NCI-H1694 (cell line): ENCODE measurements at places on chromosomes 11 and 22.

GRCh38 chr22:23534851-23535717 lies 45.0 kb downstream of the IGLL1 start:
- DNase-seq = no peak

DNA sequence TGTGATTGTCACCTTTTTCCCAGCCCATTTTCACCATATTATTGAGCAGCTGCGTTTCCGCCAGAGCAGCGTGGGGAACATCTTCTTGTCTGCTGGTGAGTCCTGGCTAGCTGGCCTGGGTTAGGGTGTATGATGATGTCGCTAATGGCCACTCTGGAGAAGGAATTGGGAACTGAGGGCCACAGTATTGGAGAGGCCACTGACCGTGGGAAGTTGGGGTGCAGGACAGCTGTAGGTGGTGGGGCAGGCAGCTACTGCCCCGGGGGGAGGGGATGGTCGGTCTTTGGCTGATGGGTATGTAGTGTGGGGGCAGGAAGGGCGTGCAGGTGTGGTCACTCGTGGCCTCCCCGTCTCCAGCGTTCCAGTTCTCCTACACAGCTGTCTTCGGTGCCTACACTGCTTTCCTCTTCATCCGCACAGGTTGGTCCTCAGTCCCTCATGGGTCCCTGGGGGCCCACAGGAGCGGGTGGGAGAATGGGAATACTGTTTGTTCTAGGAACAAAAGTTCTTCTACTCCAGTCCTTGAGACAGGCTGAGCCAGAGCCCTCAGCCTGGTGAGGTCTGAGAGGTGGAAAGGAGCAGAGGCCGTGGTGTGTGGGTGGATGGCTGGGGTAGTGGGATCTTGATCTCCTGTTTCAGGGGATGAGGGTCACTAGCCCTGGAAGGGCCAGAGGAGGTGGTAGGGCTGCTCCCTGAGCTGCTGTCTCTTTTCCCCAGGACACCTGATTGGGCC lies 2.1 kb downstream of the RCE1 start:
- DNase-seq = no peak

GRCh38 chr11:41499429-41499828 lies 40.0 kb upstream of the LRRC4C start:
- DNase-seq = no peak

DNA sequence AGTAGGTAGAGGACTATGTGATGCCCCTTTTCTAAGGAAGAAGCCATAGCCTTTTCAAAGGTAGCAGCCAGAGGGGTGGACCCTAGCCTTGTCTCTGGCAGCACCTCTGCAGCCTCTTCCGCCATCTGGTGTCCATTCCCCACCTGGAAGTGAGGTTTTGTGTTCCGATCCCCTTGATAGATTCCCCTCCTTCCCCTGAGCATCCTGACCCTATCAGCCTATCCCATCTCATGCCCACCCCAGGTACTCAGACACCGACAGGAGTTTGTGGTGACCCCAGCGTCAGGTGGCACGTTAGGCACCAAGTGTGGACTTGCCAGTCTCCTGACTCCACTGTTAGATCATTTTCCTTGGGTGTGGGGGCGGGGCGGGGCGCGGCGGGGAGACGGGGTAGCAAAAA lies 398 bp upstream of the FAM89B start:
- no peak for DNase-seq

GRCh38 chr11:41845066-41845465 lies 385.6 kb upstream of the LRRC4C start:
- no peak for DNase-seq

GRCh38 chr11:128055576-128056217 lies 531.7 kb downstream of the ETS1 start:
- no peak for DNase-seq

- DNase-seq = no peak
These were observed 4.1 kb downstream of the PLCB3 start for GRCh38 chr11:64255135-64256128.

GRCh38 chr11:2740275-2740940 lies 40.6 kb upstream of the KCNQ1OT1 start:
- DNase-seq = no peak

DNA sequence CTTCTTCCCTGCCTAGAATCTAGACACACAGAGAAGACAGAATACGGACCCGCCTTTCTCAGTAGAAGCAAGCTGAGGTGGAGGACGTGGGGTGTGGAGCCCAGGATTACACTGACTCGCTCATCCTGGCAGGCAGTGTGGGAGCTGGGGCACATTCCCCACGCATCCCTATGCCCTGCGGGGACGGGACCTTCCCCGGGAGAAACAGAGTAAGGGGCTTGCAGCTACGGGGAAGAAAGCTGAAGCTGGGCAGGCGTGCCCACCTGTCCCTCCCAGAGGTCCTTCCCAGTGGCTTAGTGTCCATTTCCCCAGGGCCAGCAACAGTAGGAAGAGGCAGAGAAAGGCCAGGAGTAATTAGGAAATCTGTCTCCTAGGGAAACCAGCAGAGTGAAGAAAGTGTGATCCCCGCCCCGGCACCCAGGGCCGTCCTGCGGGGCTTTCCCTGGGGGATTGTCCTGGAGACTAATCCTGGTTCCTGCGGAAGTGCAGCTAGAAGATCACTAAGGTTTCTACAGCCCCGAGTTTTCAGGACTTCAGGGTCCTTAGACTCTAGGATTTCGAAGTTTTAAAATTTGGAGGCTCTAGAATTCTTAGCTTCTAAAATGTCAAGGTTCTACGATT lies 7.8 kb downstream of the DNAJB13 start:
- DNase-seq = no peak

- no peak for DNase-seq
These were observed 77.2 kb downstream of the MORC2 start for GRCh38 chr22:30891443-30891755.

DNA sequence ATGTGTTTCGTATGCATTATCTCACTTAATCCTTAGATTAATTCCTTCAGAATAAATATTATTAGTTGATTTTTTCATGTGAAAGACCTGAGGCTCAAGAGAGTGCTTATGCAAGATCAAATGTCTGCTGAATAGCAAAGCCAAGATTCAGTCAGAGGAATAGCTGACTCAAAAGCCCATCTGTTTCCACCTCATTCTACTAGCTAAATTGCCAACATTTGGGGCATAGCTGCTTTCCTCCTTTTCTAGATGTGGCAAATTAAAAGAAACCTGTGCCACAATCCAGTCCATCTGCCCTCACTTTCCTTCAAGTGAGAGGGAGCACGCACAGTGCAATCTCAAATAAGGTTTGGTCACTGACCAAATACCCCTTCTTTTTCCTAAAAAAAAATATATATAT lies 121.1 kb downstream of the PAX6 start:
- DNase-seq = peak; percentile 87

DNA sequence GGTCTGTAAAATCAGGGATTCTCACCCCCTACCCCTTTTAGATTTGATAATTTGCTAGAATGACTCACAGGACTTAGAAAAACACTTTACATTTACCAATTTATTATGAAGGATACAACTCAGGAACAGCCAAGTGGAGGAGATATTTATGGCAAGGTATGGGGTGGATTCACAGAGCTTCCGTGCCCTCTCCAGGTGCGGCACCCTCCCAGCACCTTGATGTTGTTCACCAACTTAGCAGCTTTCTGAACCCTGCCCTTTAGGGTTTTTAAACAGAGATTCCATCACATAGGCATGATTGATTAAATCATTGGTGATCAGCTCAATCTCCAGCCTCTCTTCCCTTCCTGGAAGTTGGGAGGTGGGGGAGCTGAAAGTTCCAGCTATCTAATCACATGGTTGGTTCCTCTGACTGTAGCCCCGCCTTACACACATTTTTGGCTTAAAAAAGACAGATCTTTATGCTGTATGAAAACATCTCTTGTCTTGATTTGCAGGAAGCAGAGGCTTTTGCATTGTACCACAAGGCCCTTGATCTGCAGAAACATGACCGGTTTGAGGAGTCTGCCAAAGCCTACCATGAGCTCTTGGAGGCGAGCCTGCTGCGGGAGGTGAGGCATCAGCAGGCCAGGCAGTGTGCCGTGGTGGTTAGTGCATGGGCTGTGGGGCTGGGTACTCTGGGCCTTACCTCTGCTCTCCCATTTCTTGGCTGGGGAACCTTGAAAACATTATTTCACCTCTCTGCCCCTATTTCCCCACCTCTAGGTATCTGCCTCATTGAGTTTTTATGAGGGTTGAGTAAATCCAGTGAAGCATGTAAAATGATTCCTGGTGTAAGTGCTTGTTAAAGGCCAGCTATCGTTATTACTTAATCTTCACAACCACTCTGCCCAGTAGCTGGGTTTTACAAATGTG lies 27.0 kb downstream of the CABIN1 start:
- no peak for DNase-seq

DNA sequence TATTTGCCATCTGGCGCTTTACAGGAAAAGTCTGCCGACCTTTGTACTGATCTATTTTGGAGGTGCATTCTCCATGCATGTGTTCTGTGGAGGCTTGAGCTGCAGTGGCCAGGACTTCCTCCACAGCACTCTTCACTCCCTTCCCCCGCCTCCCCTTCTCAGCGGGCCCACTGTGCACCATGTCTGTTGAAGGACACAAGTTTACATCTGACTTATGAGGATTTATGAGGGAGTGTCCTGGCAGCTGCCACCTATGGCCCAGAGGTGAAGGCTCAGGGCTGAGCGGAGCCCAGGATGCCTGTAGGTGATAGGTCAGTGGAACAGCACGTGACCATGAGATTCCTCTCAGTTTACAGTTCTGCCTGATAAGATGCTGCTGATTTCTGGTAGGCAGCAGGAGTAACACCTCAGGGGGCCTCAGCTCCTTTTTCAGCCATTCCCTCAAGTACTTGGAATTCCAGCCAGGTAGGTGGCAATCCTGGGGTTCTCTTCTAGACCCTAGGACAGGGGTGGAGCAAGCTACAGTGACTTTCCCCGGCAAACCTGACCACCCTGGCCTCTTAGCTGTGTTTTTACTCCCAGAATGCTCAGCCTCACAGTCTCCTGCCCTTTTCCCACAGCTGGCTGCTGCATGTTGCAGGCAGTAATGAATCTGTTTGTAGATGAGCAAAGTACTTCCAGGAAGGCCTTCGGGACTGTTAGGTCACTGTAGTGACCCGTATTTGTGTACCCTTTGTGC lies 59.9 kb downstream of the PPFIBP2 start:
- DNase-seq = no peak

GRCh38 chr22:46070215-46070802 lies 80.0 kb upstream of the PPARA start:
- DNase-seq = no peak

GRCh38 chr11:65640483-65641296 lies 2.8 kb downstream of the SIPA1 start:
- no peak for DNase-seq

DNA sequence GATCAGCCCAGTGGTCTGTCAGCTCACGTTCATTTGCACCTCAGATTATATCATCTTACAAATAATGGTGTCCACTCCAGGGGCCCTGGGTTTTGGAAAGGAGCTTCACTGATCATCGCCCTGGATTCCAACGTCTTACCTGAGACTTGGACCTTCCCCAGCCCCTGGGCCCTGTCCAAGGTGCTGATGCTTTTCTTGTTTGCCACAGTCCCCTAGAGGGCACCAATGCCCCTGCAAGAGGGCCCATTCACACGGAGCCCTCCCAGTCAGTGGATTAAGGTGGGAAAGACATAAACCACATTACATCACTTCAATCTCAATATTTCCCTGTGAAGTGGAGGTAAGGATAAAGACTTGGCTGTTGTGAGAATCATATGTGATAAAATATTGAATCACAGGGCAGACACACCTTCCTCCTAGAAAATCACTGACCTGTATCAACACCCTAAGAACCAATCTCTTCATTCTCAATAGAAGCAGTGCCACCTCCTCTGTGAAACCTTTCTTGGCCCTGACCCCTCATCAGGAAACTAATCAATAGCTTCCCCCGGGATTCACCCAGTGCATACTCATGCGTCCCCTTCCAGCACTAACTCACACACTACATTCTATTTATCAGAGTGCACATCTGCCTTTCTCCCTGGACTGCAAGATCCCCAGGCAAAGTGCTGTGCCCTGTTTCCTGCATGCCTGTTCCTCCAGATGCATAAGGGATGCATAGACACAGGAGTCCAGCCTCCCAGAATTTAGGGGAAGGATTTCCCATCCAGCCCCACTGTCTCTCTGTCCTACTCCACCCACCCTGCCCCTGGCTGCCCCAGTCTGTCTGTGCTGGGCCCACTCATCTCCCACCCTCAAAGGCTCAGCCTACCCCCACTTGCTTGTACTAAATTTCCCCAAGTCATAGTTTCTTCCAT lies 167.0 kb downstream of the BUD13 start:
- no peak for DNase-seq

GRCh38 chr11:61832754-61833153 lies 4.7 kb downstream of the FADS2 start:
- DNase-seq = no peak

DNA sequence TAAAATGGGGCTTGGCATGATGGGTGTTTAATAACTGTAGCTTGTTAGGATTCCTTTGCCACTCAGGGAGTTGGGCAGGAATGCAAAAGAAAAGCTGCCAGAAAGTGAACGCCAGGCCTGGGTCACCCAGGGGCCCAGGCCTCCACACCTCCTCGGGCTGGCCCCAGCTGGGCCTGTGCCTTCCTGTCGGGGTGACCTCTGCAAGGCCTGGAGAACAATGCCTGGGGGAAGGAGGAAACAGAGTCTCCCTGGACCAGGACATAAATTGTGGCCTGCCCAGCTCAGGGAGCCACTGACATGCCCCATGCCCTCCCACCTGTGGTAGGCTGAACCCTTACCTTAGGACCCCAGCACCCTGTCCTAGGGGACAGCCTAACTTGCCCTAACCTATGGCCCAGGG lies 21.9 kb downstream of the MN1 start:
- DNase-seq = no peak

DNA sequence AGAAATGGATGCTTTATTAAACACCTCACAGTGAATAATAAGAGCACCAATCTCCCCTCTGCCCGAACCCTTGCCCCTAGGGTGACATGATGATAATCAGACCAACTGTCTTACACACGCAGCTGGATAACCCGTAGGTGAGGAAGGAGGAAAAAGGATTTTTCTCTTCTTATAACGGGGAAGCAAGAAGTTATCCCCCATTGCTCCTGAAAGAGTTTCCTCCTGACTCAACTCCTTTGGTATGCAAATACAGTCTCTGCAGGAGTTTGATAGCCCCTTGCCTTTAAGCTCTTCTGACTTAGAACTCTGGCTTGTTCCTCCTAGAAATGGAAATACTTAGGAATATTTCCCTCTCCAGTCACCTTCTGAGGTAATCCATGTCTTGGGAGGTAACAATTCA lies 455.8 kb downstream of the TMEM135 start:
- DNase-seq = no peak

DNA sequence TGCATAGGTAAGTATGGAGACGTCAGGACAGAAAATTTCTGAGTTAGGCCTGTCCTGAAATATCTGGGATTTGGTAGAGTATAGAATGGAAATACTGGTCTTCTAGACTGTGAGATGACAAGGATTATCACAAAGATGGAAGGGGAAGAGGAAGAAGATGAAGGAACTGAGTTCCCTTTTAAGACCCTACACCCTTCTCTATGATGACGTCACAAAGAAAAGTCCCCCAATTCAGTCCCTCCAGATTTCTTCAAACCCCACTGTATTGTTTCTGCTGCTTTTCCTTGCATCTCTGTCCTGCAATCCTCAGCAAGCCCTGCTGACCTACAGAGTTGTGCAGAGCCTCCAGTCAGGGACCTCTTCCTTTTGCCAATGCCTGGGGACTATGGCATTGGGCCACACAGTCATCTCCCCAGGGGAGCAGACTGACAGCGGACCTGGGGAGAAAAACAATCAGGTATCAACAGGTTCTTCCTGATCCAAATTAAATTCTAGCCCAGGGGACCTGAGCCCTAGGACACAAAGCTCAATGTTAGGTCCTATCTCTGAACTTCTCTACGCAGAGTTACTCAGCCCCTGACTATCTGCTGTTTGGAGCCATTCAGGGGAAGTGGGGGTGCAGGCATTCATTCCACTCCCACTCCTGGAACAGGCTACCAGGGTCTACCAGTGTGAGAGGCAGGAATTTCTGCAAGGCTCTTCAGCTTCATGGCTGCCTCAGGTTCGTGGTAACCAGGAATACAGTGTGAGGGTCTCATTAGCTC lies 49.2 kb upstream of the POU2AF1 start:
- no peak for DNase-seq
